ENCODE measurements at places on chromosomes 6 and 20. TPM values are rescaled to one million over a fixed set of nuclear protein-coding genes. Genes with fewer than 3 reads are reported as not detected.

The NKX2-2 gene
- total RNA-seq, result not detected

The OR2H2 gene
- total RNA-seq, result not detected

The CAPN11 gene
- total RNA-seq, result not detected

The FOXC1 gene
- 15.7 TPM for total RNA-seq

The CCDC170 gene
- 0.82 TPM for total RNA-seq

Data from fibroblast of the aortic adventitia (primary cell).